Cardiac septum (tissue), 1 donor: ENCODE measurements at places on chromosomes 6 and 20.

DNA sequence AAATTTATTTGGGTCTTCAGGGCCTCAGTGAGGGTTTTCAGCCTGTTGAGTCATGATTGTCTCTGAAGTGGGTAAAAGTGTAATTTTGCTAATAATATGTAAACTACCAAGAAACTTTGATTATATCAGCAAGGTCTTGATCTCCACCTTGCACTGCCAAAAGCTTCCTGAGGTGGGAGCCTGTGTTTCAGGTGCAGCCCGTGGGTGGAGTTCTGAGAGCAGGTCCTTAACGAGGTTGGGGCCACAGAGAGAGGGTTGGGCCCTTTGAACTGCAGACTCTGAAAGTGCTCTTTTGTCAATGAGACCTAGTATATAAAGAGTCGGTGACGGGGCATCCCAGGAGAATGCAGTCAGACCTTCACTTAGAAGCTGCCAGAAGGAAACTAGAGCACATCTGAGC is 129.7 kb upstream of the MAP3K4 start:
- no peak for DNase-seq

- no peak for DNase-seq
These were observed 95.7 kb downstream of the SHLD1 start for GRCh38 chr20:5845681-5846615.

DNA sequence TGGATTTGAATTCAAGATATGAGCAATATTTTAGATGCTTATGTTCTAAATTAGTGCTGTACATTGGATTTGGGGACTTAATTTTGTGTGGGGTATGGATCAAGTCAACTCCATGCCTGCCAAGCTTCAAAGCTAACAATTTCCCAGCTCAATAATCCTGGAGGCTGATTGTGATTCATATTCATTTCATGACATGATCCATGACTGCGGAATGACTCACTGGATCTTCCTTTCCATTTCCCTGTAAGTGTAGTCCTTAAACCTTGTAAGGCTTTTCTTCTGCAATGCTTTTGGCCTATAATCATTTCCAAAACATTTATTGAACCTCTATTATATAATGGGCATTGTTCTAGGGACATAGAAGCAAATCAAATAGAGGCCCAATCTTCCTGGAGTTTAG is 44.7 kb upstream of the CCN2 start:
- DNase-seq, result no peak

- DNase-seq, result no peak
These were observed 99.3 kb downstream of the PRND start for GRCh38 chr20:4820806-4821518.

GRCh38 chr6:18141805-18142590 is 12.9 kb downstream of the TPMT start:
- no peak for DNase-seq

DNA sequence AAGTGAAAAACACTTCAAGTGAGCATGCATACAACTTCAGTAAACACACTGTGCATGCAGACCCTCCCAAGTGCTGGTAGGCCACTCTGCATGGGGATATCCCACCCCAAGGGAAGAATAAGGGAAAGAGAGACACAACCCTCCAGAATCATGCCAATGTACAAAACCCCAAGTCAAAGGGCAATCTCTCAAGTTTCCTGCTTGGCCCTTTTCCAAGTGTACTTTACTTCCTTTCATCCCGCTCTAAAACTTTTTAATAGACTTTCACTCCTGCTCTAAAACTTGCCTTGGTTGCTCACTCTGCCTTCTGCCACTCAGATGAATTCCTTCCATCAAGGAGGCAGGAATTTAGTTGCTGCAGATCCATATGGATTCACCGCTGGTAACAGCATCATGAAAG is 205.7 kb upstream of the PROKR2 start:
- no peak for DNase-seq

- DNase-seq, result no peak
These were observed 14.2 kb downstream of the ARID1B start for GRCh38 chr6:156791320-156791850.

- peak; percentile 85 for DNase-seq
These were observed 7.8 kb downstream of the SYNGAP1 start for GRCh38 chr6:33427585-33428223.

DNA sequence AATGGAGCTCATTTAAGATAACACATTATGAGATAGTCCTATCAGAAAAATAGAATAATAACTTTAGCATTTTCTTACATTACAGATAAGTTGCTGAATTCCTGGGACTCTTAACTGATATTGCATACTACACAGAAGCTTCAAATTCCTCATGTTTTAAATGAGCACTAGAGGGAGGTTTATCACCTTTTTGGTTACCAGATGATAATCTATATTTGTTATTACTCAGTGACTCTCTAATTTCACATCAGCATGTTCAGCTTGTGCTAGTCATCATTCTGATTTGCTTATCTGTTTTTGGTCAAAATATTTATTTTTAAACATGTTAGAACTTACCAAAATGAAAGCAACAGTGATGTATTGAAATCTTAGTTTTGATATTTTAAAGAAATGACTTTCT is 20.5 kb upstream of the GJA10 start:
- no peak for DNase-seq

- no peak for DNase-seq
These were observed 98.8 kb upstream of the HDGFL1 start for GRCh38 chr6:22470454-22471131.

DNA sequence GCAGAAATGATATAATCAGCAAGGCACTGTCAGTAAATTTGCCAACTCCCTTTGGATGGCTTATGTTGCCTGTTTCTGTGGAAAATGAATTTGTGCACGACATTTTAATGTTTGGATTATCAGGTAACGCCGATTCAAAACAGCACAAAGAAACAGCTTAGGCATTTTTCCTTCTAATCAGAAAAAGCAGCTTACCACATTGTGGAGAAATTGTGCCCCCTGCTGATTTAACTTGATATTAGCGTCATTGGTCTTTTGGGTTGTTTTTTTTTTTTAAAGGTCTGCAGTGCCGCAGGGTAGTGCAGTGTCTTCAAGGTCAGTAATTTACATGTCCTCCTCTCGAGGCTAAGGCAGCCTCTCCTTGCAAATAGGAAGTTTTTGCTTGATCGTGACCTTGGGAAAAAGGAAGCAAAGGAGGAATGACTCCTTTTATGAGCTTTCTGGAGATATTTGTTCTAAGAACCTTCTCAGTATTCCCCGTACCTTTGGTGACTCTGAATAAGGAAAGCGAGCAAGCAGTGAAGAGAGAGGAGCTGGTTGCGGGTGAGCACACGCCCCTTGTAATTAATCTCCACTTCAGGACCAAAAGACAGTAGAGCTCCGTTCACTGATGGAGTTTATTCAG is 79.1 kb downstream of the ELOVL4 start:
- DNase-seq, result no peak

DNA sequence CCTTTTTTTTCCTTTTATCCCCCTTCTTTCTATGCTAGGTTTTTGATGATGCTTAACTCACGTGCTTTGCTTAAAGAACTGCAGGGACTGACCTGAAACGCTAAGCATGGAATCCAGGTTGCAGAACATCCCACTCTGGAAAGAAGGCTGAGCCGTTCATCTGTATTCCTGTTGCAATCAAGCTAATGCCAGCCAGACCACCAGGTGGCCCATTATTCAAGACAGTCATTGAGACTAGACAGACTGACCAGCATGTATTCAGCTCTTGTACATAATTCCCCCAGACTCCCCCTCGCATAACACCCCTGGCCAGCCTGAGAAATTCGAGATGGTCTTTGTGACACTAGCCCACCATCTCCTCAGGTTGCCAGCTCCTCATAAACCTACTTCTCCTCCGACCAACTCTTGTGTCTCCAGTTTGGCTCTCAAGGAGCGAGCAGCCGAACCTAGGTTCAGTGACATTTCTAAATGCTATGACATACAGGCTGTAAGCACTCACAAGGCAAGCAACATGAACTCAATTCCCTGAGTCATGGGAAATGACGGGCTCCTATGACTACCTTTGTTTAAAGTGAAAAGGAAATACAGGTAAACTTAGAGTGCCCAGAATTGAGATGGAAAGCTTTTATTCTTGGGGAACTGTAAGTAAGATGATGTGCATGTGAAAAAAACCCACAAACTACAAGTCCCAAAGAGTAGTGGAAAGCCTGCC is 309.3 kb upstream of the CDYL start:
- DNase-seq, result no peak

DNA sequence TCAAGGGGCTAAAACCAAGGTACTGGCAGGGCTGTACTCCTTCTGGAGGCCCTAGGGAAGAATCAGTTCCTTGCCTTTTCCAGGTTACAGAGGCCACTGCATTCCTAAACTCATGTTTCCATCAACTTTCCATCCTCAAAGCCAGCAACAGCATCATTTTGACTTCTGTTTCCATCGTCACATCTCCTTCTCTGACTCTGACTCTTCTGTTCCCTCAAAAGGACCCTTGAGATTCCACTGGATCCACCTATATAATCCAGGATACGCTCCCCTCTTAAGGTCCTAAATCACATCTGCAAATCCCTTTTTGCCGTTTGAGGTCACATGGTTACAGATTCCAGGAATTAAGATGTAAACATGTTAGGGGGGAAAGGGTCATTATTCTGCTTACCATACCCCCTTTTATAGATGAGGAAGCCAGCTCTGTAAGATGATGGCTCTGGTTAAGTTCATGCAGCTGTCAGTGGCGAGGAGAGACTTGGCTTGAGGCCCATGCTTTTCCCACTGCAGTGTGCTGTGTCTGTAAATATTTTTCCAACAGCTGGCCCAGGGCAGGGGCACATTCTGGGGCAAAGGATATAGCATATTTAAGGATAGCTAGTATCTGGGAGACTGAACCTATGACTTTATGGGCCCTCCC is 114.6 kb downstream of the TNFRSF21 start:
- no peak for DNase-seq

DNA sequence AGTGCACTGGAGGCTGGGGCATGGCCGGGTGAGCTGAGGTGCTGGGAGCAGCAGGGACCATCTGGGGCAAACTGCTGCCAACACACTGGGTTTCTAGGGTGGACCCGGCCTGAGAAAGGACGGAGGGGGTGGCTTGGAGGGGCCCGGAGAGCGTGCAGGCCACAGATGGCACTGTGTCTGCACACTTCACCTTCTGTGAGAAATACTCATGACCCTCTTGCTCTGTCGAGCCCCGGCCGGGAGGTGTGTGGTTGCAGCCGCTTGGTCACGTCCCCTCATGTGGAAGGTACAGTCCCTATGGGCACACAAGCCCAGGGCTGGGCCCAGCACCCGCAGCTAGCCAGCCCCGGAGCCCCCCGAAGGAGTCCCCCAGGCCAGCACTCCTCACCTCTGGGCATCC is 59.7 kb downstream of the RBM38 start:
- no peak for DNase-seq

DNA sequence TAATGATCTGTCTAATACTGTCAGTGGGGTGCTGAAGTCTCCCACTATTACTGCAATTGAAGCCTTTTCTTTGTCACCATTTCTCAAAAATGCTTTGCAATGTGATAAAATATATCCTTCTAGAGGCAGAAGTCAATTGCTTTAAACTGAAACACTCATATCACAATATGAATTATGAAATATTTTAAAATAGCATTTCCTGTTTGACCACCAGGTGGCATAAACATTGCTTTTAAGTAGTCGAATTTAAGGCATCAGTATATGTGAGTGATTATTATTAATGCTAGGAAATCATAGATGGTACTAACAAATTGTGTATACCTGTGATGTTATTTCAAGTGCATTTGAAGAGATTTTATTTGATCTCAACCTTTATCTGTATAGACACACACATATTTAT is 87.5 kb downstream of the MEI4 start:
- DNase-seq, result no peak

GRCh38 chr6:53828966-53829697 is 34.3 kb downstream of the LRRC1 start:
- no peak for DNase-seq

DNA sequence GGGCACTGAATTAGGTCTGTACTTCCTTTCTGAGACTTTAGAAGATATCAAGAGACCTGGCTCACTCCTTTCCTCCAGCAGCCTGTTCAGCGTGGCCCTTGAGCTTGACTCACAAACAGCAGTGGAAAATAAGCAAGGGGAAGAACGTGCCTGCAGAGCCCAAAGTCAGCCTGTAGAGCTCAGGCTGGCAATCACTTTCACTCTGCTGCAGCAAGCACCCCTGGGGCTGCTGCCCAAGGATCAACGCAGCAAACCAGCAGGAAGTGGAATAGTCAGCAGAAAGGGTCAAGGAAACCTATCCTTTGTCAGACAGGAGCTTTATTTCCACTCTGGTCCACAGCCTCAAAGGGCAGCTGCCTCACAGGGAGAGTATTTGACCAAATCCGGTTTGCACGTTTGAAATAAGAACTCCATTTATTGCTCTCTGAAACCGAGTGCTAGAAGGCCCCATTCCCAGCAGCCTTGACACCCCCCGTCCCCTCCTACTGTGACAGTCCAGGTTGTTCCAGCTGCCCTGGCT is 77.4 kb downstream of the PRDM1 start:
- no peak for DNase-seq

DNA sequence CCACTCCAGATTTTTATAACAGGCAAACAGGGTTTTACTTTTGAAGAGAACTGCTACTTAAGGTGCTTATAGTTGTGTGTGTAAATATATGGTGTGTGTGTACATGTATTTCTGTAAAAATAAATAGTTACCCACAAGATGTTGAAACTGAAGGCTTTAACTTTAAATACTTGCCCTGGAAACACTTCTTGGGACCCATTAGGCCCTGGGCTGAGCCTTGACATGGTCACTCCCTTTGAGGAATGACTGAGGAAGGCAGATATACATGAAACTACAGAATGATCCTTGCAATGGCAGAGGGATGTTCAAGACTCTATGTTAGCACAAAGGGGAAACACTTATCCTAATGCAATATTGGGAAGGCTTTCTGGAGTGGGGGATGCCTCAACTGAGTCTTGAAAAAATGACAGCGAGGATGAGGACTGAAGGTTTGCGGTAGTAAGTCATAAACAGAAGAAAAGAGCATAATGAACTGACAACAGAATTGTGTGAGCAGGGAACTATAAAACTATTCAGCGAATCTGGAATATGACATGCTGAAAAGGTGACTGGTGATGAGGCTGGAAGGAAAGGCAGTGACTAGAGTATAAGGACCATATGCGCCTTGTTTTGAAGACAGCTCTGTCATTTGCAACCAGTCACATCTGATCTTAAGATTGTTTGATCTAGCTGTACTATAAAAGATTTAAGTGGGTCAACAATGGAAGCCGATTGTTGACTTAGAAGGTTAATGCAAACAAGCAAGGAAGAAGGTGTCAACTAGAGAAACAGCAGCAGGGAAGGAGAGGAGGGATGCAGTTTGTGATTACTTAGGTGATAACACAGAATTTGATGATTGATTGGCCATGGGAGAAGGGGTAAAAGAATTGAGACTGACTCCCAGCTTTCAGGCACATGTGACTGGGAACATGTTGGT is 64.4 kb upstream of the COL21A1 start:
- DNase-seq, result no peak
